Bronchial smooth muscle cell (primary cell): ENCODE measurements at places on chromosomes 16 and 17. TPM values are rescaled to one million over a fixed set of nuclear protein-coding genes. Genes with fewer than 3 reads are reported as not detected.

TBX2 gene
- total RNA-seq: 26.5 and 31.3 TPM in 2 replicates

MMP28 gene
- total RNA-seq: 1.4 and 1.5 TPM in 2 replicates

RAB40B gene
- 6.8 and 18.9 TPM in 2 replicates for total RNA-seq

ELAC2 gene
- 52.0 and 58.2 TPM in 2 replicates for total RNA-seq

TIGD7 gene
- 4.4 and 8.5 TPM in 2 replicates for total RNA-seq

GGT6 gene
- under 0.01 TPM in 1 of 2 replicates, not detected in the other for total RNA-seq

UTS2R gene
- total RNA-seq: not detected in 2 replicates

SPATA22 gene
- total RNA-seq: not detected in 2 replicates

ALKBH5 gene
- total RNA-seq: 67.8 and 73.4 TPM in 2 replicates

ZP2 gene
- total RNA-seq: not detected in 2 replicates

SYT17 gene
- total RNA-seq: 0.09 and 0.47 TPM in 2 replicates

DOC2A gene
- total RNA-seq: 0.16 and 0.34 TPM in 2 replicates

TUBD1 gene
- total RNA-seq: 2.2 and 2.7 TPM in 2 replicates

BCAR1 gene
- 17.5 and 18.5 TPM in 2 replicates for total RNA-seq

COX6A2 gene
- not detected in 2 replicates for total RNA-seq
